Fibroblast of mammary gland (primary cell): ENCODE measurements at places on chromosomes 12 and 14.

DNA sequence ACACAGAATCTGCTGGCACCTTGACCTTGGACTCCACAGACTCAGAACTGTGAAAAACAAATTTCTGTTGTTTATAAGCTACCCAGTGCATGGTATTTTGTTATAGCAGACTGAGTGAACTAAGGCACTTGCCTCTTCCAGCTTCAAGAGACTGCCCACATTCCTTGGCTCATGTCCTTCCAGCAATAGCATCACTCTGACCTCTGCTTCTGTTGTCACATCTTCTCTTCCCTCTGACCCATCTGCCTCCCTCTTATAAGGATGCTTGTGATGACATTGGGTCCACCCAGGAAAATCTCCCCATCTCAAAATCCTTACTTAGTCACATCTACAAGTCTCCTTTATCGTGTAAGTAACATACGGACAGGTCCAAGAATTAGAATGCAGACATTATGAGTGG lies 200.4 kb downstream of the PIK3C2G start:
- DNase-seq, result peak; percentile 58

GRCh38 chr14:100038065-100038464 lies 27.2 kb upstream of the EVL start:
- no peak for DNase-seq

DNA sequence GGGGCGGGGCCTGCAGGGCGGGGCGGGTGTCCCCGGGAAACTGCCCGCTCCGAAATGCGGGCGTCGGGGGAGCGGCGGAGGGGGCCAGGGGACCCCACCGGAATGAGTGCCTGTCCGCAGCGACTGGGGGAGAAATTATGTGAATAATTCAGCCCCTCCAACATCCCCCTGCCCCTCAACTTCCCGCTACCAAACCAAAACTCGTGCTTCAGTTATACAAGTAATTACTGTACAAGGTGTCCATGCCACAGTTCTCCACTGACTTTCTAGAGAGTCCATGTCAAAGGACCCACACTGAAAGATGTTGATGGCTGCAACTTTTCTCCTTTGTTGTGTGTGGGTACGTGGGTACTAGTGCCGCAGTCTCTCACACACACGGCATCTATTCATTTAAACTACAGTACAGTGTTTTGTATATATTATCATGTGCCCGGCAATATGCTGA lies 414 bp upstream of the CDK17 start:
- DNase-seq, result peak; percentile 44

GRCh38 chr12:53624956-53625355 lies 1.2 kb downstream of the ATF7 start:
- peak; percentile 42 for DNase-seq

GRCh38 chr12:30679241-30679640 lies 16.4 kb downstream of the IPO8 start:
- DNase-seq, result no peak

- DNase-seq, result no peak
Observed at GRCh38 chr14:99229654-99230207, 42.3 kb downstream of the BCL11B start.

DNA sequence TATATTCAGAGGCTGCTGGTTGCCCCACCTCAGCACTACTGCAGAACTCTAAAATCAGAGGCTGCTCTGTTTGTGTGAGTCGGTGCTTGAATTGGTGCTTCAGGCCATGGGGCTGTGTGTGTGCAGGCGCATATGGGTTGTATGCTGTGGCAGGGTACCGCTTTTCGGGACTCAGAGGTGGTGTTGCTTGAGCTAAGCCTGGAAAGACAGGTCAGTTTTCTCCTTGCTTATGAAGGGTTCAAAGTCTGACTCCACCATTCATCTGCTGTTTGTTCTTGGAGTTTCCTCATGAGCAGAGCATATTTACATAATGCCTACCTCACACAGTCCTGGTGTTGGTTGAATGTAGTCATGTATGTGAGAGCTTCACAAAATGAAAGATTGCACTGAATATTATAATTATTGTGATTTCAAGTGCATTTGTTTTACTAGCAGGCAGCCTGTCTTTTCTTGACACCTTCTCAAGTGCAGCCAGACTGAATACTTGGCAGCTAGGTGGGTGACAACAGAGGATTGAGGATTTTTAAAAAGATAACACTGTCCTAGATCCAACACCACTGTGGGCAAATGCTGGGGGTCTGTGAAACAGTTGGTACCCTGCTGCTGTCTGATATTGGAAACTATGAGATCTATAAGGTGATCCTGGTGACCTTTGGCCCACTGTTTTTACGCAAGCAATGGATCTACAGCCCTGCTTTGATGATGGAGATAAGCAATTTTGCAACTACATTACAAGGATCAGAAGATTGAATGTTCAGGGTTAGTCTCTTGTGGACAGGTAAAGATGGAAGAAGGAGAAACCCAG lies 1.0 kb upstream of the ANG start:
- DNase-seq, result no peak

DNA sequence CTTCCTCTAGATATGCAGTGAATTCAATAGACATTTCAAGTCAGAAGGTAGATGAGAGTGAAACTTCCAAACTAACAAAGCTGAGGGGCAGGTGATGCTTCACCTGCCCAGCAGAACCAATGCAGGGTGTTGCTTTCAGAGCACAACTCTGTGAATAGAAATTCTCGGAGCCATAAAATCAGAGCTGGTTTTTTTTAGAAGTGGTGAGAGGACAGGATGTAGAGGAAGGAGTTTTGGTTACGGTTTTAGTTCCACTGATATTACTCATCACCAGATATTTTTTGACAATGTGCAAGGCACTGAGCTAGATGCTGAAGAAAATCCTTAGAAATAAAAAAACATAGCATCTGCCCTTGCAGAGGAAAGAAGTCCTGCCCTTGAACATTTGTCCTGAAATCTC lies 62.2 kb downstream of the BMP4 start:
- DNase-seq, result peak; percentile 71

DNA sequence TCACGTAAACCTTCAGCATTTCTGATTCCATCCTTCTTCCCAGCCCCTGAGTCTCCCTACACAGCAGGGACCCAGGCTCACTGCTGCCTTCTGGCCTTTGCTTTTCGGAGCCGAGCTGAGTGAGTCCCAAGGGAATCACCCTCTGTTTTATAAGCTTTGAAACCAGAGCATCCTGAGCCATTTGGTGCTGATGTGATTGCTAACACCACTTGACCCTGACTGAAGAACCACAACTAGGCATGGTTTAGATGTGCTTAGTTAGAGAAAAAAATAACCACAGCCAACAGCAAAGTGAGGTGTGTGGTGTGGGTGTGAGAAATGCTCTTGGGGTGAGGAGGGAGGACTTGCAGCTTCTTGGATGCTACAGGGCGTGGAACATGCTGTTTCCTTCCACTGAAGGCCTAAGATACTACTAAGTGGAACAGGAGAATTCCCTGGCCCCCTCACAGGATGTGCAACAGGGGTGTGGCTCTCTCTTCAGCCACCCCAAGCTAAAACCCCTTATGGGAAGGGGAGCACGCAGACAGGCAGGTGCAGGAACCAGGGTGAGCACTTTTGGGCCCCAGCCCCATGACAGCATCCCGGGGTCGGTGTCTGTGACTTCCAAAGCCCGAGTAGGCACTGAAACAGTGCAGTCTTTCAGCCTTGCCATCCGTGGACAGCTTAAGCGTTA lies at the start of gene TC2N:
Gene TC2N (minus strand): TSS at position 221 of the 673 bp plus-strand sequence. CDS start 53,767 bp downstream, outside the sequence.
- no peak for DNase-seq

- DNase-seq, result peak; percentile 40
Observed at GRCh38 chr14:36222952-36223468, 46.5 kb upstream of the PTCSC3 start.

- DNase-seq, result no peak
Observed at GRCh38 chr12:131163189-131163738, 209.6 kb downstream of the ADGRD1 start.

DNA sequence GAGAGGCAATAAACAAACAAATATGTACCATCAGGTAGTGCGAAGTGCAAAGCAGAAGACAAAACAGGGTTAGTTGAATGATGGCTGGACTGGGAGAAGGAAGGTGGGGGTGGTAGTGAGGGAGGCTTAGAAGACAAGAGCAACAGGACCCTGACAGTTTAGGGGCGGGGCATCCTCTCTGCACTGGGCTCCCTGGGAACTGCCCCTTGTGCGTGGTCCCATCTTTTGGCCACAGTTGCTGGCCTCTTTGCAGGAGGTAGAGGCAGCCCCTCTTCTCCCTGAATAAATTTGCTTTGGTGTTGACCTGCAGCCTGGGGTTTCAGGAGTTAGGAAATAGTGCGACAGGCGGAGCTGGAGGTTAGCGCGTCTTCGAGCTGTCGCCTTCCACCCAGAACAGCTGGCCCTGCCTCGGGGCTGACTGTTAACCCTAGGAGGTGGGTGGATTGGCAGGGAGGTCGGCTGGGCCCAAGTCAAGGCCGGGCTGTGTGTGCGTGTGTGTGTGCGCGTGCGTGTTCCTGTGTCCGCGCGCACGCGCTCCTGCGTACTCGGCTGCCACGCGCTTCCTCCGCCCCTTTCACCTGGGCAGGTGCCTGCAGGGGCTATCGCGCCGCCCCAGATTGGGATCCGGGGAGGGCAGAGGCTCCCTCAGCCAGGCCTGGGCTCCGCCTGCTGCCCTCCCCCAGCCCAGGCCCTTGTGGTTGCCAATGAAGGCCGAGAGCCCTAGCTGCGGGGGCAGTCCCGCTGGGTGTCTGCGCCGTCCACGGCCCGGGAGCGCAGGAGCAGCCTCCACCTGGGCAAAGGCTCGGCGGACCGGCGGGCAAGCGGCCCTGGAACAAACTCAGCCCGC lies 180.8 kb downstream of the ADCK1 start:
- no peak for DNase-seq

DNA sequence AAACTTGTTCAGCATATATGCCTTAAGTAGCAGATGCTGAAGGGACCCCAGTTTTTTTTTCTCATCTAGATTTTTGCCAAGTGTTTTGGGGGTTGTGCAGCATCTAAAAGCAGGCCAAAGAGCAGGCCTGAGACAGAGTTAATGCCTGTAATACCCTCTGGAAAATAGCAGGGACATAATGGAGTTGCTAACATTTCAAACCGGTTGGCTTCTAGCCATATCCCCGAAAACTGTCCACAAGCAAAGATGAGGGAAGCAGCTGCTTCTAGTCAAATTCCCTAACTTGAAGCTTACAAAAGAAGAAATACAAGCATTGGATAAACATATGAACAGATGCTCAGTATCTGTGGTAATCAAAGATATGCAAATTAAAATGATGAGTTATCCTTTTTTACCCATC lies 52.1 kb upstream of the AEBP2 start:
- DNase-seq, result no peak

DNA sequence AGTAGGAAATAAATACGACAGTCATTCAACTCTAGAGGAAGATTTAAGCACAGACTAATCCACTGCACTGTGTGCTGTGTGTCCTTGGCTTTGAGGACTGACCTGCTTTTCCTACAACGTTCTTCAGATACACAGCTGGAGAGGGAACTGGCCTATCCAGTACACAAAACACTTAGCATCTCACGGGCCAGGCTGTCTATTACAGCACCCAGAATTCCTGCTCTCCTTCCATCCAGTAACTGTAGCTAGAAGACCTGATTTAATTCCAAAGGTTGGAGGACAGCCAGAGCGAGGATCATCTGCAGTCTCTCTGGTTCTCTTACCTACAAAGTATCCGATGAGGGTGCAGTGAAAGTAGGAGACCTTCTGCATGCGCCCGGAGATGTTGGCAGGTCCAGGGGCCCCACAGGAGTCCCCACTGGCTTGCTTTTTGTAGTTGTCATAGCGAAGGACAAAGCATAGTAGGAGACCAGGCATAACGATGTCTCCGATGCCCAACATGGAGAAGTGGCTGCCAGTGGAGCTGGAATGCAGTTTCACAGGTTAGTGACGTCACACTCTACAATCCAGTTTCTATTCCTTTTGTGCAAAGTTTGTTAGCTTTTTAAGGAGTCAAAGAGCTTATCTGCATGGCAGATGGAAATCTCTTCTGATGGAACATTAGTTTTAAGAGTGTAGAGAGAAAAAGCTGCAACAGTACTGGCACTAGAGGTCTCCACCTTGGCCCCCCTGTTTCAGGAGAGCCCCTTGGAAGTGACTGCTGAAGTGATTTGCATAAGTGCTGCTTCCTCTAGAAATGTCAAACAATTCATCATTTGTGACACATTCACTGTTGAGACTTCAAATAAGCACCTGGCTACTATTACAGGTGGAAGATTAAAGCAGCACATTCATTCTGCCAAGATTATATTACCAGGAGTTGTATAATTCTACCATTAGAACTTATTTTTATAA lies 41.7 kb downstream of the ACADS start:
- no peak for DNase-seq
